HuH-7.5 (cell line): ENCODE measurements at places on chromosomes 12 and 14.

- DNase-seq: no peak
Measured at GRCh38 chr12:68303850-68304249, 28.3 kb downstream of the MDM1 start.

GRCh38 chr14:104893435-104894207 is 28.6 kb downstream of the CEP170B start:
- DNase-seq: no peak

DNA sequence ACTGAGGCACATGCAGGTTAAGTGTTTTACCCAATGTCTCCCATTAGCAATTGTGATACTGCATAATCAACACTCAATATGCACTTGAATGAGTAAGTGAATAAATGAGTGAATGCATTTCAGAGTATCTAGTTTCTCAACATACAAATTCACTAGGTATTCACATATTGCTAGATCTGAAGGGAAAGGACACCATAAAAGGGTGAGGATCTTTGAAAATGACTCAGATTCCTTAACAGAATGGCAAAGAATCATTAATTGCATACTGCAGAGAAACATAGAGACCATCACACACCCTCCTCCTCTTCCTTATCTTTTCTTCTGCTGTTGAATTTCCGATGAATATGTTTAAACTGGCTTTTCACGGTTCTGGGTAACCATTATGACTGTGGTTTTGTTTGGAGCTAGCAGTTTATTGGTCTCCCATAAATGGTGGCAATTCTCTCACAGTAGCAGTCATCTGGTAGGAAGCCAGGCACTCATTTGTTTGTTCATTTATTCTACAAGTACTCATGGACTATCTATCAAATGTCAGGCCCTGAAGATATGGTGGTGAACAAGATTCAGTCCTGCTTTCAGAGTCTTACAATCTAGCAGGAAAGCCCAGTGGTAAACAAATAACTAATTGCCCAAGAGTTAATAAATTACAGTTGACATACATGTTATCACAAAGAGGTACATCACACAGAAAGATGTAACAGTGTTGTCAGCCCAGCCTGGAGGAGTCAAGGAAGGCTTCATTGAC is 70.2 kb downstream of the LLPH start:
- no peak for DNase-seq

- DNase-seq: no peak
Measured at GRCh38 chr12:21823581-21823980, 49.1 kb upstream of the KCNJ8 start.

DNA sequence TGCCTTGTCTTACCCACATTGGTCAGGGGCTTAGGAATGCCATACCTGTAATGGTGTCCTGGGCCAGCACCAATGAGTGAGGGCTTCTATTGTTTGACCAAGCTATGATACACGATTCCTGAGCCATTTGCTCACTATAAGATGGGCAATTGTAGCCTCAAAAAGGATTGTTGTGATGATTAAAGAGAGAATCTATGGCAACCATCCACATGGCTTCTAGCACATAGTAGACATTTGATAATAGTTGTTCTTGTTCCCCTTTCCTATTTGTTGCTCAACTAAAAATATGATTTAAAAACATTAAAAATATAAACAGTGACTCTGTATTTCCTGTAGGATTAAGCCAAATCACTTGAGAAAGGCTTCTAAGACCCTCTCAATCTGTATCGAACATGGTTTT is 366.1 kb downstream of the PCNX1 start:
- DNase-seq: no peak

DNA sequence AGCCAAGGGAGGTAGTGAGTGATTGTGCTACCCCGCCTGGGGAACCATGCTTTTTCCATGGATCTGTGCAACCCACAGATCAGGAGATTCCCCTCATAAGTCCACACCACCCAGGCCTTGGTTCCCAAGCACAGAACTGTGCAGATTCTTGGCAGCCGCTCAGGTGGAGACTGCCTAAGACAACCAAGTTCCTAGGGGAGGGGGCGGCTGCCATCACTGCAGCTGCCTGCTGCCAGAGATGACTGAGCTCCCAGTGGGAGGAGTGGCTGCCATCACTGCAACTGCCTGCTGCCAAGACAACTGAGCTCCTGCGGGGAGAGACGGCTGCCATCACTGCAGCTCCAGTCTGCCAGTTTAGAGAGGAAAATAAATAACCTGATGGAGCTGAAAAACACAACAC is 138.3 kb upstream of the GARIN2 start:
- no peak for DNase-seq

GRCh38 chr12:106078358-106079010 is 60.3 kb downstream of the NUAK1 start:
- DNase-seq: no peak
